Naive thymus-derived CD4-positive, alpha-beta T cell (primary cell): ENCODE measurements at places on chromosomes 1 and 21.

GRCh38 chr1:84683508-84683907, 6.8 kb downstream of the SSX2IP start:
- no peak for DNase-seq

DNA sequence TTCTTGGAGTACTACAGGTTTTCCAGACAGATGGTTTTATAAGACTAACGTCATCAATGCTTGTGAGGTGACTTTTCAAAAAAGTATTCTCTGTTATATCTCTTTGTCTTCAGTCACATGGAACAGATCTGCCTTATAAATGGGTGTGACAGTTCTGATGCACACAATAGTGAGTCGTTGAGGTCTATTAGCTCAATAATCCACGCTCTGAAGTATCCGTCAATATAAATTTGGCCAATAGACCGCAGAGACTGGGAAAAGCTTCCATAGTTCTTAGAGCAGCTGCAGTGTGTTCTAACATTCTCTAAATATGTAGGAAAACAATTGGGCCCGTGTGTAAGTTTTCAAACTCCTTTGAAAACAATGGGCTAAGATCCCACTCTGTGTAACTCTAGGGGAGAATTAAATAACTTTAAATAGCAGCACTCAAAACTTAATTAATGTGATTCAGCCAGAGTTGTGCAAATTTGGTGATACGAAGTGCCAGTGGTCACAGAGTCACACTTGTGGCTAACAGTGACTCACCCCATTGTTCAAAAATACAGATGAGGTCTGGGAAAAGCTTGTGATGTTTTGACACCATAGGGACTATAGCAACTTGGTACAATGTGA, 316.0 kb downstream of the LMO4 start:
- DNase-seq, result no peak

DNA sequence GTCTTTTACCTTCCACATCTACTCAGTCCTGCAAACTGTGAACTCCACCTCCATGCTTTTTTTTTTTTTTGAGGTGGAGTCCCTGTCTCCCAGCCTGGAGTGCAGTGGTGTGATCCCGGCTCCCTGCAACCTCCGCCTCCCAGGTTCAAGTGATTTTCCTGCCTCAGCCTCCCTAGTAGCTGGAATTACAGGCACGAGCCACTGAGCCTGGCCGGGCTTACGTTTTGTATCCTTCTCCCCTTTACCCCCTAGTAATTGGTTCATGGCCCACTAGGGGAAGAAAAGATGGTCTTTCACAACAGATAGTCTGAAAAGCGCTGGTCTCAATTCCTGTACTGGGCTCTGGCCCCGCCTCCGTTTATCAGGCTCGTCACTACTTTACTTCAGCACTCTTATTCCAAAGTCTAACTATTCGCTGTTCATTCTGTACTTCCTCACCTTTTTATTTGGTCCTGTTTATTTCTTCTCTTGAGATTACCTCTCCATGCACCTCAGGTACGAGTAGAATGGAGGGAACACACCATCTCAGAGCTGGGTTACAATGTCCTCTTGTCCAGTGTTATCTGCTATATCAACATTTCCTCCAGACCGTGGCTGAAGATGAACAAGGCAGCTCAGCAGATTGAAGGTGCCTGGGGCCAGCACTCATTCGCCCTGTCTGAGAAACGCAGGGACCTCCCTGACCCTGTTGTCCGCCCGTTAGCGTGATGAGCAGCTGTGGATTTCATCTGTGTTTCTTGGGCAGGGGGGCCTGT, 16.2 kb downstream of the CNST start:
- no peak for DNase-seq

DNA sequence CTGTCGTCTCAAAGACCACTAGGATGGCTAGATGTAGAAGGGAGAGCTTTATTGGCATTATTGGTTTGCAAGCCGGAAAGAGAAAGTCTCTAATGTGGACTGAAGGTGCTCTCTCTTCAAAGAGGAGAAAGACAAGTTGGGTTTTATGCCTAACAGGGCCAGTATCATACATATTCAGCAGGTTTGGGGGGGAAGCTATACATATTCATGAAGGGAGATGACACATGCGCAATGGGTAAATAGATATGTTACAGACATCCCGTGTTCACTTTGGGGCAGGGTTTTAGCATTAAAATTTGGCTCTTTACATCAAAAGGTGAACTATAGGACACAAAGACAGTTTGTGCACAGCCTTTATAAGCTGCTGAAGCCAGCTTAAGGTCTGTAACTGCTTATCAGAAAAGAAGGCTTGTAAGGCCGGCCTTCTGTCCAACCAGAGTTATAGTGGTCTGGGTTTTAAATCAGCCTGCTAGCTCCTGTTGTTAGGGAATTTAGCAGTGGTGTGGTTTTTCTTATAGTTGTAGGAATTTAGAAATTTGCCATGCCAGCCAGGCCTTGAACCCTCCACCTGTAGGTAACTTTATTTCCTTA, 46.5 kb upstream of the LRRN2 start:
- no peak for DNase-seq

- DNase-seq, result no peak
These were observed 53.1 kb downstream of the VANGL2 start for GRCh38 chr1:160453443-160453842.

DNA sequence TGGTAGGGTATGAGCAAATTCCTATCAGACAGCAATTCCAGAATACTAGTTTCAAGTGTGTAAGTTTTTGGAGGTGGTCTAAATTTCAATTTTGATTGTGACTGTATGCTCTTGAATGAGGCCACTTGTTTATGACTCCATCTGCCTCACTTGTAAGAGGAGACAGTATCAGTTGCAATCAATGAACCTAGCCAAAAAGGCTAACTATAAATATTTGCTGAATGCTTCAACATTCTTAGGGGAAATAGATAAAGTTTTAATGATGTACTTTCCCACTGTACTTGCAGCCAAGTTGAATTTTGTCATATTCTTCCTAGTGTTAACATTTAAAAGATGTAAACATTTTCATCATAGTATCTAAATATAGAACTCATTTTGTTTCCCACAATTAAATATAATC, 32.1 kb upstream of the RWDD3 start:
- no peak for DNase-seq

GRCh38 chr1:221414772-221415539, 326.9 kb downstream of the DUSP10 start:
- DNase-seq, result no peak

- DNase-seq, result no peak
These were observed 45.3 kb downstream of the LRIG2 start for GRCh38 chr1:113118266-113118665.
